ENCODE measurements at places on chromosomes 16 and 17.

DNA sequence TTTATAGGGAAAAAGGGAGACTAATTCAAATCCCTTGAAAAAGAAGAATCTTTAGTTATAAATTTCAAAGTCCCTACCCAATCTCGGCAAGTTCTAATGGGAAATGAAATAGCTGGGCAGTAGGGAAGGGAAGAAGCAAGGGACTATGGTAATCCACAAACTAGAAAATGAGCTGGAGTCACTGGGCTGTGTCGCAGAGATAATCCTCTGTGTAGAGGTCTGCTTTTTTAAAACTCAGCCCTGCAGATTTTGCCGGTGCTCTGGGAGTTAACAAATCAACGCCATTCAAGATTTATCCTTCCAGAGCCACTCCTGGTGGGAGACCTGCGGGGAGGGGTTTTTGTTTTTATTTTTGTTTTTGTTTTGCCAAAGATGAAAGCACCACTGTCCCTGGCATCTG is 20.8 kb downstream of the SNX11 start:
- no peak for DNase-seq

DNA sequence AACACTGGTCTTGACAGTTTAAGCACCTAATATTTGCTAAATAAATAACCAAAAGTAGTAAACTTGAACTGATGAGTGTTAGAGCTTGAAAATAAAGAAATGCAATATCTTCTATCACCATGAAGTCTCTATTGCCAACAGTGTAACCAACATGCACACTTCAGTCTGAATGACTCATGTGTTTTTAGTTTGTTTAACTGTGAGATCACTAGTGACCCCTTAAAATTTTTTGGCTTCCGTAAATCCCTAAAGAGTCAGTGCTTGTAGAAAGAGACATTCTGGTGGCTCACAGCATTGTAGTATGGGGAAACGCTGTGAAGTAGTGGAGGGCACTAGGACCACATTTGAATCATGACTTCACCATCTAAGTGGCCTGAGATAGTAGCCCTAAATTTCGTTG is 341.1 kb downstream of the PMP22 start:
- no peak for DNase-seq

GRCh38 chr16:19666477-19666876 is 51.5 kb downstream of the KNOP1 start:
- no peak for DNase-seq

GRCh38 chr17:66819466-66819865 is 15.5 kb upstream of the CACNG5 start:
- no peak for DNase-seq

- no peak for DNase-seq
Measured at GRCh38 chr17:49819138-49819537, 28.7 kb downstream of the TAC4 start.
